ENCODE measurements at places on chromosomes 2 and 18.

GRCh38 chr2:26847655-26848335 lies at the start of gene DPYSL5:
Gene DPYSL5 (plus strand): TSS chr2:26848132. CDS start chr2:26898500, 50,368 bp downstream.
- no peak for DNase-seq

- DNase-seq = no peak
Observed at GRCh38 chr18:5546660-5547059, 2.9 kb upstream of the EPB41L3 start.

- no peak for DNase-seq
Observed at GRCh38 chr18:57480733-57481132, 45.6 kb downstream of the ONECUT2 start.

- no peak for DNase-seq
Observed at GRCh38 chr18:51757255-51757924, 559.9 kb upstream of the MEX3C start.

- no peak for DNase-seq
Observed at GRCh38 chr2:207121784-207122183, 44.0 kb downstream of the KLF7 start.

Measured in stimulated activated CD4-positive, alpha-beta T cell treated with anti-CD3 and anti-CD28 coated beads, Interleukin-15, amount 100 ng/mL, for 1 hour (primary cell).